Myocyte (in vitro differentiated cells): ENCODE measurements at places on chromosomes 1 and 21. TPM values are rescaled to one million over a fixed set of nuclear protein-coding genes. Genes with fewer than 3 reads are reported as not detected.

The C1orf74 gene
- 2.6 and 4.1 TPM in 2 replicates for total RNA-seq

The MORC3 gene
- 31.5 and 37.0 TPM in 2 replicates for total RNA-seq

The ELF3 gene
- 0.68 TPM in 1 of 2 replicates, not detected in the other for total RNA-seq

The SIM2 gene
- total RNA-seq: 6.0 and 6.9 TPM in 2 replicates

The AKR7A3 gene
- 0.19 and 0.52 TPM in 2 replicates for total RNA-seq

The KLHDC8A gene
- total RNA-seq: not detected in 2 replicates
